H4 (cell line): ENCODE measurements at places on chromosomes 3 and 15.

DNA sequence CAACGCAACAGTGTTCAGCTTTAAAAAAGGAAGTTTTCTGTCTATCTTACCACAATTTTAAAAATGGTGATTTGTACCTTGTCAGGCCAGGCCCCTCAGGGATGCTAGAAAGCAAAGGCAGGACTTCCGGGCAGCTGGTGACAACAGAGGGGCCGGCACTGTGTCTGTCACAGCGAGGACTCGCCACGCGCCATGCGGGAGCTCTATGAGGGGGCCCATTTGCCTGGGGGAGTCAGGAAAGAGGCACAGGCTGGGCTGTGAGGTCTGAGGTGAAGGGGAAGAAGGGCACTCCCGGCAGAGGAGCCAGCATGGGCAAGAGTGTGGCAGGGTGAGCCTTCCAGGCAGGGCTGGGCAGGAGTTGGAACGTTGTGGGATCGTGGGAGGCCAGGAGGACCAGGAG, 7.0 kb downstream of the IQSEC1 start:
- DNase-seq: no peak

DNA sequence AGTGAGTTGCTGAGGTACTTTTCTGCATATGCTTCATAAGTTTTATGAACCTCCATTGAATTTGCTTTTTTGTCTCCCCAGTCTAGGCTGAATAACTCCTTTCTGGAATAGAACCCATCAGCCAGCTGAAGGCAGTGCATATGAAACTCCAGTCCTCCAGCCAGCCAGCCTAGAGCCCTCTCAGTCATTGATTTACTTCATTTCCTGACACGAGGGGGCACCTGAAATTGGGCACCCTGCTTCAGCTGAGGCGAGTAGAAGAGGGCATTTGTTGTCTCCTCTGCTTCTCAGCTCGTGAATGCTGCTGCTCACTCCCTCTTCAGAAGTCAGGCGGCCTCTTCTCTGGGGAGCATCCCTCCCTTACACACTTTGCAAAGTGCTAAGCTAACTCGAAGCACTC, 32.5 kb downstream of the CHST2 start:
- no peak for DNase-seq

GRCh38 chr3:185335799-185336198, 27.1 kb upstream of the MAP3K13 start:
- DNase-seq: peak; percentile 21

GRCh38 chr3:124916837-124917409, 17.6 kb downstream of the MUC13 start:
- no peak for DNase-seq

GRCh38 chr3:189500798-189501495, 130.2 kb upstream of the TP63 start:
- DNase-seq: no peak

- DNase-seq: peak; percentile 51
These were observed 2.0 kb upstream of the GP9 start for GRCh38 chr3:129058441-129059200.

DNA sequence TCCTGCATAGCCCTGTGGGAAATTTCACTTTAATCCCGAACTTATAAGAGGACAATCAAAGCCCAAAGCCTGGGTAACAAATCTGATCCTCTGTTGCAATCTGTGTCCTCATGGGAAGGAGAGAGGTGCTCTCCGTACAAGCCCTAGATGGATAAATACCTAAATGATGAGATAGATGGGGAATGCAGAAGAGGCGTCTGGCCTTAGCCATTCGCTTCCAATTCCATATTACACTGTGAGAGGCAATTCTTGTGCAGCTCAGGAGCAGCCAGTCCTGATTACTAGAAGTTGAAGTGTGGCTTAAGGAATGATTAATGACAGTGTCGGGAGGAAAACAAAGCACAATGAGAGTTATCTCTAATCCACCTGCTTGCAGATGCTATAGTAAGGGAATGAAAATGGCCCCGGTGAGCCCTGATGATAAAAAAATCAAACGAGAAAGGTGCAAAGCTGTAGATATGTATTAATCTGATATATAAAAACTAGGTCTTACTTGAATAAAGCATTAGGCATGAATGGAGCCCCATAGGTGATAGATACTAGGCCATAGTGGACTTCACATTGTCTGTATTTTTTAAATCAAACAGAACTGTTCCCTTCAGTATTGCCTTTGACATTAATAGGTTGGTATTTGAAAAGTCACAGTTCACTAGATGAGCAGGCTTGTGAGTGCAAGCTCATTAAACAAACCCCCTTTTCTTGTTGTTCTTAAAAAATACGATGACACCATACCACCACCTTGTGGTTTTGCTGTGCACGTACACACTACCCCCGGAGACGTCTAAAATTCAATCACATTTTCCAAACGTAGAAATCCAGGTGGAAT, 54.2 kb upstream of the TMCO5A start:
- DNase-seq: peak; percentile 54

DNA sequence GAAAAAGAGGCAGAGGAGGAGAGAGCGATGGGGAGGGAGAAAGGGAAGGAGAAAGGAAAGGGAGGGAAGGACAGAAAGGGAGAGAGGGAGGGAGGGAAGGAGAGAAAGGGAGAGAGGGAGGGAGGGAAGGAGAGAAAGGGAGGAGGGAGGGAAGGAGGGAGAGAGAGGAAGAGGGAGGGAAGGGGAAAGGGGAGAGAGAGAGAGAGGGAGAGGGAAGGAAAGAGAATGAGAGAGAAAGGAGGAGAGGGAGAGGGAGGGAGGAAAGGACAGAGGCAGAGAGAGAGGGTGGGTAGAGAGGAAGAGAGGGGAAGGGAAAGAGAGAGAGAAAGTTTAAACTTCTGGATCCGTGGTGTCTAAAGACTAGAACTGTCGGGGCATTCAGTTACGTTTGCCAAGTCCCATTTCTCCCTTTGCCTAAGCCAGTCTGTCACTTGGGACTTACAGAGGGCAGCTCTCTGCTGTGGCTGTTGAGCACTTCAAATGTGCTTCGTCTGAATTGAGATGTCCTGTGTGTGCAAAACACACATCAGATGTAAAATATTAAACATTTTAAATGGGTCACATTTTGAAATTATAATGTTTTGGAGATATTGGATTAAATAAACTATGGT, 62.6 kb downstream of the PLXNA1 start:
- DNase-seq: no peak

GRCh38 chr3:145124900-145125678, 1035.9 kb downstream of the PLOD2 start:
- peak; percentile 12 for DNase-seq

- peak; percentile 78 for DNase-seq
These were observed 44.3 kb upstream of the DYNC1LI1 start for GRCh38 chr3:32614956-32615355.

DNA sequence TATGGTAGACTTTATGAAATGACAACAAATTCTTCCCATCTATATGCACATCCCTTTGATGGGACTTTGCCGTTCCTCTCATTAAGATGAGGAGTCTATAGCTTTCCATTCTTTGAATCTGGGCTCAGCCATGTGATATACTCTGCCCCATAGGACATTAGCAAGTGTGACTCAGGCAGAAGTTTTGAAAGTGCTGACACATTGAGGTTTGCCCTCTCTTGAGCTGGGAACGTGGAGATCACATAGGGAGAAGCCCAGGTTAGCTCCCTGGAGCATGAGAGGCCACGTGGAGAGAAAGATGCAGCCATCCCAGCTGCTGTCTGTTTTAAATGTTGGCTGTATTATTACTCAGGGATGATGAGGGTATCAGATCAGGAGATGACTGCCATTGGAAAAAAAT, 67.7 kb upstream of the OXTR start:
- DNase-seq: peak; percentile 26

DNA sequence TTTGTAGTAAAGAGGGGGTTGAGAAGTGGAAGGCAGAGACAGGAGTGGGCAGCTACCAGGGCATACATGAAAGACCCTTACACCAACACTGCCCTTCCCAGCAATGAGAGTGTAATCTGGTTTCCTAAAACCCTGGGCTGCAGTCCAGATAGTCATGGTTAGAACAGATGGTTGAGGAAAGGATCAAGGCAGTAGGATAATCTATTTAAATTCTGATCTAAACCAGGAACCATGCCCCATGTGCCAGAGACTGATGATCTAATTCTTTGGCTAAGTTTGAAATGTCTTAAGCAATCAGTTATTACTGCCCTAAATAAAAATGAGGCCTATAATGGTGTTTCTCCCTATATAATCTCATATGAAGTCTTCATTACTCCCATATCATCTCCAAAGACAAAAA, 59.6 kb downstream of the PRTG start:
- DNase-seq: no peak

- DNase-seq: peak; percentile 60
These were observed 18.6 kb upstream of the TICRR start for GRCh38 chr15:89556413-89557262.

DNA sequence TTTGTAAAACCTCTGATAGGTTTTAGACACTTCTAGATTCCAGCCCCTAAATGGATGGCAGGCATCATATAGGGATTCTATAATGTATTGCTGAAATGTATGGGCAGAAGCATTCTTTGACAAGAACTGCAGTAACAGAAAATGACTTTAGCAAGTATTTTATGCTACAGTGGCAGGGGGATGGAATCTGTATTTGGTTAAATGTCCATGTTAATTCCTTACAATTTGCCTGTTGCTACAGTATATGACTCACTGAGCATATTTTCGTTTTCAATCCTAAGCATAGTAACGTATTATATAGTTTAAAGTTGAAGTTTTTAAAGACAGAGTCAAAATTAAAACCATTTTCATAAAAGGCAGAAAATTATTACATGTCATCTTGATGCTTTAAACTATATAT, 150.1 kb downstream of the MEX3B start:
- DNase-seq: no peak

- no peak for DNase-seq
These were observed 58.5 kb downstream of the GRIP2 start for GRCh38 chr3:14481646-14482036.

- DNase-seq: peak; percentile 98
These were observed 126.0 kb downstream of the FMN1 start for GRCh38 chr15:33068511-33068990.

GRCh38 chr3:81936817-81937216, 175.4 kb upstream of the GBE1 start:
- no peak for DNase-seq

DNA sequence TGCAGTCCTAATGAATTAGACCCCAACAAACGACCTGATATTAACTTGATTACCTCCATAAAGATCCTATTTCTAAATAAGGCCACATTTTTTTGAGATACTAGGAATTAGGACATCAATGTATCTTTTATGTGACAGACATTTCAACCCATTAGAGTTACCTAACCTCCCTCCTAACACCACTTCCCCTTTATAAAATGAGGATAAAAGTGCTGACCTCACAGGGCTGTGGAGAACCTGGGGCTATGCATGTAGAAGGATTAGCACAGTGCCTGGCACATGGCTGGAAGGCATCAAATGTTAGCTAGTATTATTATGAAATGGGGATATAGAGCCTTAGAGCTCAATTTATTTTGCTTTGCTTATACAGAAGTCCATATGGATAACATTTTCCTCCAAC, 53.5 kb upstream of the LRRN1 start:
- DNase-seq: no peak

- no peak for DNase-seq
These were observed 416.5 kb downstream of the PLCL2 start for GRCh38 chr3:17301271-17301670.

- no peak for DNase-seq
These were observed 429.7 kb downstream of the RAP2B start for GRCh38 chr3:153591561-153592245.
